Activated CD4-positive, alpha-beta T cell treated with anti-CD3 and anti-CD28 coated beads, Interleukin-2, Interleukin-6, amounts not matched to agents 100 ng/mL and 50 ng/mL, durations not matched to agents 16 hours and 8 hours (primary cell): ENCODE measurements at places on chromosomes 1 and 21.
A peak's percentile ranks its signal among the peaks of the same experiment; 100 is the strongest.

- DNase-seq, result no peak
Observed at GRCh38 chr1:57348921-57349320, 74.9 kb downstream of the DAB1 start.

DNA sequence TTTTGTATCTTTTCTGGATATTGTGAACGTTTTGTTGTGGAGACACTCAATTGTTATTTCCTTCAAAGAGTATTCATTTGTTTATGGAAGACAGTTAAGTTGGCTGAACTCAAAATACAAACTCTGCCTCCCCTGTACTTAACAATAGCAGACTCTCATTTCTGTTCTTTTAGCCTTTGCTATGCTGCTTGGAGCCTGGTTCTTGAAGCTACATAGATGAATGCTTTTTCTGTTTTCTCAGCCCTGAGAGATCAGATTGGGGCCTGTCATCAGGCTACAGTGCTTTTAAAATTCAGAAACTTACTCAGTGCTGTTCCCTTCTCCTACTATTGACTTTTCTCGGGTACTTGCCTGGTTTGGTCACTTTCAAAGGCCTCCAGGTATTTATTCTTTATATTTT lies 215.7 kb upstream of the LYPLAL1 start:
- no peak for DNase-seq

GRCh38 chr1:230391776-230392535 lies 34.2 kb downstream of the PGBD5 start:
- no peak for DNase-seq

DNA sequence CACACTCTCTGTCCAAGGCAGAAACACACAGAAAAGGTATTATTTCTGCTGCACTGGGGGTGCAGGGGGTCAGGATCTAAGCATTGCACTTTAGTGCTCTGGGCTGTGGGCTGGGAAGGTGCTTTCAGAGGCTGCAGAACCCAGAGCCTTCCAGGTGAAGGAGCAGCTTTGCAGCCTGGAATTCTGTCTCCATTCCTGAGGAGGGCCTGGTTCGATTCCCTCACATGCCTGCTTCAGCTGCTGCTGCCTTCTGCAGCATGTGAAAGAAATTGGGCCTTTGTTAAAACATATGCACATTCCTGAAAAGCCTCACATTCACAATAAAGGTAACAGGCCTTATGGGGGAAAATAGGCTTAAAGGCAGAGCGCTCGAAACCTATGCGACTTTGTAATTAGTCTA lies 35.9 kb downstream of the VTCN1 start:
- no peak for DNase-seq

- no peak for DNase-seq
Observed at GRCh38 chr1:66013371-66013770, 220.7 kb downstream of the PDE4B start.

DNA sequence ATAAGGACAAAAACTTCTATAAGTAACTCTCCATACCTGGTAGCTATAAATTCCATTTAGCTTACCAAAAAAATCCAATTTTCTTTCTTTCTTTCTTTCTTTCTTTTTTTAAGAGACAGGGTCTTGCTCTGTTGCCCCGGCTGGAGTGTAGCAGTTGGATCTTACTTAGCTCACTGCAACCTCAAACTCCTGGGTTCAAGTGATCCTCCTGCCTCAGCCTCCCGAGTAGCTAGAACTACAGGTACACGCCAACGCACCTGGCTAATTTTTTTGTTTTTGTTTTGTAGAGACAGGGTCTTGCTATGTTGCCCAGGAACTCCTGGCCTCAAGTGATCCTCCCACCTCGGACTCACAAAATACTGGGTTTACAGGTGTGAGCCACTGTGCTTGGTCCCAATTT lies 75.5 kb downstream of the EPS15 start:
- no peak for DNase-seq

DNA sequence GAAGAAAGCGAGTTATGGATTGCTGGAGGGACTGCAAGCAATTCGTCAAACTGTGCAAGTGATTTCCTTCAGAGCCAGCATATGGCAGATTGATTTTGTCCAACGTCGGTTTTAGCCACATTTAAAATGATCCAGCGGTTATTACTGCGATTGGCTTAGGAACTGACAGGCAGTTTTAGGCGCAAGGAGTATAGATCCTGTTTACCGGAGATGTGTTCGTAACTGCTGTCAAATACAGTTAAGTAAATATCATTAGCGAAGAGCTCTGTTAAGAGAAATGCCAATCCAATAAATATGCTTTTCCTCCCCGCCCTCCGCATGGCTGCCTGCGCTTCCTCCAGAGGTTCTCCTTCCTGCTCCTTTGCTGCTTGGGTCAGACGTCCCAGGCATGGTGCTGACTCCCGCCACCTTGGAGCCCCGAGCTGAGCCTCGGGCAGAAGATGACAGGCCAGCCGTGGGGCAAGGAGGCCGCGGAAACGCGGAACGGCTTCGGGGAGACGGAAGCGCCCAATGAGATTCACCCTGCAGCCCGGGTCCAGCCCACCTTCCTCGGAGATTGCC lies 9.4 kb upstream of the BARHL2 start:
- DNase-seq, result no peak

GRCh38 chr1:53348486-53349368 lies 20.9 kb upstream of the LRP8 start:
- DNase-seq, result no peak

- DNase-seq, result no peak
Observed at GRCh38 chr1:155910621-155911121, 478 bp downstream of the RIT1 start.

GRCh38 chr1:158126425-158126824 lies 54.3 kb upstream of the CD1D start:
- peak; percentile 41 for DNase-seq

DNA sequence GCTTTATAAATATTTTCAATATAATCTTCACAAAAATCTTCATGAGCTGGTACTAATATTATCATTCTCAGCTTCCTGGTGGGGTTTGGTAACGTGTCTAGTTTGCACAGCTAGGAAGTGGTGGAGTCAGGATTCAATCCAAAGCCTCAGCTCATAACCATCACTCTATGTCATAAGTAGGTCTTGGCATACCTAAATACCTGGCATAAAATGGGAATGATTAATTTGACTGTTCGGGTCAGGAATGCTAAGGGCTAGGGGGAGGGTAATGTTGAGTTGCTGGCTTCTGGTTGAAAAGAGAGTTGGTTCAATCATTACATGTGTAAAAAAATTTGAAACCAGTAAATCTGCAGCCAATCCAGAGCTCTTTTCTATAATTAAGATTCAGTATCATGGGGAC lies 5.6 kb upstream of the SAMSN1 start:
- DNase-seq, result no peak

GRCh38 chr1:108179018-108179417 lies 21.1 kb downstream of the SLC25A24 start:
- no peak for DNase-seq

DNA sequence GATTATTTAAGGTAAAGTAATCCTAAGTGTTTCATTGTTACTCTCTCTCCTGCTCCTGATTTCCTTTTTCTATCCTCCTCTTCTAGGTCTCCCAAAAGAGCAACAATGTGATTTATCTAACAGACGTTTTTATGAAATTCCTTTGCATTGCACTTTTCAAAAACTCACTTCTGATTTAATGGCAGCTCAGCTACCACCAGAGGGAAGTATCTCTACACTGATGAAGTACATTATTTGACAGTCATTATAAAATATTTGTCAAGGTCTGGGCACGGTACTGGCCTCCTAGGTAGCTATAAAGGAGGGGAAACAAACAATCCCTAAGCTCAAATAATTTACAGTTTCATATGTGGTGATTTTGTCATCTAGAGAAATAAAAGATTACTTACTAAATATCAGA lies 15.6 kb downstream of the TMPRSS15 start:
- DNase-seq, result no peak

GRCh38 chr1:110206261-110206920 lies 3.7 kb upstream of the KCNC4 start:
- DNase-seq, result no peak

- DNase-seq, result no peak
Observed at GRCh38 chr21:30479259-30479658, 908 bp downstream of the KRTAP19-1 start.

DNA sequence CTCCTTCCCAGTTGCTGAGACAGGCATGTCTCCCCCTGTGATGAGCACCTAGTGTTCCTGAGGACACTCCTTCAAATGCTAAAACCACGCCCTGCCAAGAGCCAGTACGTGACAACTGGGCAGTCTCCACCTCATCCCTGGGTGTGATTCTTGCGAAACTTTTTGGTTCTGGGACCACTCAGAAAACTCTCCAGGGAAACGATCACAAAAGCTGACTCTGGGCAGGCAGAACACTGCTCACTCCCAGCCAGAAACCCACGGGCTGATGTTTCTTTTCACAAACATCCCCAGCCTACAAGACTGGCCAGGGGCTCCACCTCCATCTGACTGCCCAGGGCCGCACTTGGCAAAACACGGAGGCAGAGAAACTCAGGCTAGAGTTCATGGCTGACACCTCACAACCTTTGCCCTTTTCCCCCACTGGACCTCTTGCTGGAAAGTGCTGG lies 24.4 kb downstream of the DHRS3 start:
- no peak for DNase-seq

GRCh38 chr1:35192056-35192852 lies 691 bp downstream of the SFPQ start:
- peak; percentile 92 for DNase-seq

GRCh38 chr1:29200906-29201594 lies 19.4 kb upstream of the SRSF4 start:
- DNase-seq, result no peak

GRCh38 chr1:201191653-201192260 lies 1.1 kb downstream of the IGFN1 start:
- DNase-seq, result peak; percentile 52

- DNase-seq, result peak; percentile 56
Observed at GRCh38 chr1:225881081-225881958, 860 bp downstream of the TMEM63A start.

GRCh38 chr1:60731321-60731720 lies 351.0 kb upstream of the NFIA start:
- no peak for DNase-seq

GRCh38 chr1:14732728-14733047 lies 134.2 kb downstream of the KAZN start:
- DNase-seq, result no peak

DNA sequence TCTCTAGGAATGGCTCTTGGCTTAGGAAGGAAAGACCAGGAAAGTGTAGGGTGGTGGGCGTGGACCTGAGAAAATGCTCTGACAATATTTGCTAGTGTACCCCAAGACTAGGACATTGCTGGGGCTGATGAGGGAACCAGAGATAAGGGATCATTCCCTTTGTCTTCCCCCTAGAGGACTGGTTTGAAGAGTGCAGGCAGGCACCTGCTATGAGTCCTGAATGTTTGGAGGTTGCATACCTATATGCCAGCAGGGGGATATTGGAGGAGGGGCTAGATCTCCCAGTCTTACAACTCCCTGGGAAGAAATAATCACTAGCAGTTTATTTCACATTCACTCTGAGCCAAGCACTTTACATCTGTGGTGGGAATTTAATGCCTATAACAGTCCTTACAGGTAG lies 6.0 kb upstream of the BCL10 start:
- DNase-seq, result no peak

DNA sequence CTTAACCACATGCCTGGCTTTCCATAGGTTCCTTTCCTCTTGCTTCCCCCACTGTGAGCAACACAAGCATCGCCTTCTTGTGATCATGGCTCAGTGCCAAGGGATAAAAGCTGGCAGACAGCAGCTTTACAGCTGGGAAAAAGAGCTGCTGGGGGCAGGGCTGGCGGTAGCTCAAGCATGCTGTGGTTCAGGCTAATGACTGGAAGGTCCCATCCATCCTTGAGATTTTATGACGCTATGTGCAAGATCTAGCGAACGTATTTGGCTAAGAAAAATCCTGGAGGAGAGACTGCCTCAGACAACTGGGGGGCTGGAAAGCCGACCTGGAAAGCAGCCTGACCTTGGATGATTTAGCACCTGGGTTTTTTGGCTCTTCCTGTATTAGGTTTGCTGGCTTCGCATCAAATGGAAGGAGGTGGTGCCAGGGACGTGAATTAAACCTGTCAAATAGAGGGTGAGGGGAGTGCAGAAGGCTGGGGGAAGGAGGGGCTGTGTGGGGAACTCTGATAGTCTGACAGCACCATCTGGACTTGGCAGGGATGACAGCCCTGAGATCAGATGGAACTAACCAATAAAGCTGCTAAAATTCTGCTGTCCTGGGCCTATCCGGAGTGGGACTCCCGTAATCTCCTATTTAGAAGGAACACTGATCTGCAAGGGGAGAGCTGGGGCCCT lies 34.8 kb downstream of the ZMYND12 start:
- DNase-seq, result no peak

DNA sequence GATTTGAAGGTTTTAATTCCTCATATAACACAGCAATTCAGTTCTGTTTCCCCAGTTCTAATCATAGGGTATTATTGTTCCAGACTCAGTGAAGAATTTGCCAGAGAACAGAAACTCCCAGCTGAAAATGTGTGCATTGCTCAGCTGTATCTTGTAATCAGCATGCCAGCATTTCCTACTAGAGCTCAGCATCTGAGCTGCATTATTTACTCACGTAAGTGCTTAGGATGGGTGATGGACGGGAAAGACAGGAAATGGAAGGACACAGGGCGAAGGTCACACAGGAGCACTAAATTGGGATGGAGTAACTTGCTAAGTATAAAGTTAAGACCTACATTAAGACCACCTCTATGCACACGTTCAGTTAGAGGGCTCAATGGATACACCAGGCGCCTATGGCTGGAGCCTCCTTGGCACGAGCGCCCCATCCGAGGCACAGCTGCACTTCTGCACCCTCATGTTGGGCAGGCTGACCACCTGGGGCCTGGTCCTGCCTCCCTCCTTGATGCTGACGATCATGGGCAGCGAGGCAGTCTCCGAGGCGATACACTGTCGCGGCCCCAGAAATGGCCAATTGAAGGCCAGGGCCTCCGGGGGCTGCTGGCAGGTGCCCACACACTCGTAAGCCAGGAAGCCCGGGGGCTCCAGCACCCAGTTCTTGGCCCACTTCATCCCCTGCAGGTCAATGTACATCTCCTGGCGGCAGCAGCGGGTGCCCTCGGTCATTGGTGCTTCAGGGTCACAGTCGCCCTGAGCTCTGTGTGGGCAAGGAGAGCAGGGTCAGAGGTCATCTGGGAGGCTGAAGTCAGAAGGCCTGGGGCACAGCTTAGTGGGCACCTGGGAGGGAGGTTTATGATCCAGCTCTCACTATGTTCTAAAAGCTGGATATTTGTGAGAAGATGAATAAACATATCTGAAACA lies 3.7 kb downstream of the LEFTY2 start:
- DNase-seq, result no peak
